ENCODE measurements at places on chromosomes 1 and 21. TPM values are rescaled to one million over a fixed set of nuclear protein-coding genes. Genes with fewer than 3 reads are reported as not detected.
A peak's percentile ranks its signal among the peaks of the same experiment; 100 is the strongest.

- DNase-seq: no peak
These were observed 11.7 kb downstream of the TNFRSF1B start for GRCh38 chr1:12178511-12178910.

GRCh38 chr1:165861911-165862310 lies 34.5 kb downstream of the UCK2 start:
- DNase-seq: no peak

DNA sequence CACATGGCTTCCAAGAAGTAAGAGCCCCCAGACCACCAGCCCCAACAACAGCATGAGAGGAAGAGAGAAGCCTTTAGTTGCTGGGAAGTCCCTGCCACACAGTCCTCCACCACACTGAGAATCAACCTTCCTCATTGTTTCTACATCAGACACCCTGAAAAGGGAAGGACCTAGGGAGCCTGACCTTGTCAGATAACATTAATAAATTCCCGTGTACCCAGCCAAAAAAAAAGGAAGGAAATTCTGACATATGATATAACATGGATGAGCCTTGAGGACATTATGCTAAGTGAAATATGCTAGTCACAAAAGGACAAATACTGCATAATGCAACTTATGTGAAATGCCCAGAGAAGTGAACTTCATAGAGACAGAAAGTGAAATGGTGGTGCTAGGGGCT lies 65.6 kb upstream of the ARHGAP29 start:
- peak; percentile 21 for DNase-seq

- peak; percentile 52 for DNase-seq
These were observed 18.8 kb downstream of the RNF220 start for GRCh38 chr1:44423591-44424537.

GRCh38 chr1:85274969-85275453 lies 1.4 kb downstream of the BCL10 start:
- peak; percentile 91 for DNase-seq

The EPHA8 gene
- total RNA-seq: not detected

DNA sequence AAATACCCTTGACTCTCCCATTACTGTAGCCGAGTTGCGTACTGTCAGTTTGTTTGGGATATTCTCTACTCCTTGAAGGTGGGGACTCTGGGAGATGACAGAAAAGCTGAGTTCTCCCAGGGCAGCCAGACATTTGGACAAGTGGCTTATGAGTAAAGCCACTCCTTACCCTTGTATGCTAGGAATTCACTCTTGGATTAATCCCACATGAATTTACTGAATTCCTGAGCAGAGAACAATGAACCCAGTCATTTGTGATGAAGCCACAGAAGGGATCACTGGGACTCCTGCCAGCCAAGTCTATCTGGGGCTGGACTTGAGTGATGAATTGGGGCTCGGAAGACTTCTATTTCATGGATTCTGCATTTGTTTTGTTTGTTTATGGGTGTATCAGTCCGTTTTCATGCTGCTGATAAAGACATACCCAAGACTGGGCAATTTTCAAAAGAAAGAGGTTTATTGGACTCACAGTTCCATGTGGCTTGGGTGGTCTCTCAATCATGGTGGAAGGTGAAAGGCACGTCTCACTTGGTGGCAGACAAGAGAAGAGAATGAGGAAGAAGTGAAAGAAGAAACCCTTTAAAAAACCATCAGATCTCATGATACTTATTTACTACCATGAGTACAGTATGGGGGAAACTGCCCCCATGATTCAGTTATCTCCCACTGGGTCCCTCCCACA lies 25.1 kb downstream of the C1orf116 start:
- peak; percentile 40 for DNase-seq

DNA sequence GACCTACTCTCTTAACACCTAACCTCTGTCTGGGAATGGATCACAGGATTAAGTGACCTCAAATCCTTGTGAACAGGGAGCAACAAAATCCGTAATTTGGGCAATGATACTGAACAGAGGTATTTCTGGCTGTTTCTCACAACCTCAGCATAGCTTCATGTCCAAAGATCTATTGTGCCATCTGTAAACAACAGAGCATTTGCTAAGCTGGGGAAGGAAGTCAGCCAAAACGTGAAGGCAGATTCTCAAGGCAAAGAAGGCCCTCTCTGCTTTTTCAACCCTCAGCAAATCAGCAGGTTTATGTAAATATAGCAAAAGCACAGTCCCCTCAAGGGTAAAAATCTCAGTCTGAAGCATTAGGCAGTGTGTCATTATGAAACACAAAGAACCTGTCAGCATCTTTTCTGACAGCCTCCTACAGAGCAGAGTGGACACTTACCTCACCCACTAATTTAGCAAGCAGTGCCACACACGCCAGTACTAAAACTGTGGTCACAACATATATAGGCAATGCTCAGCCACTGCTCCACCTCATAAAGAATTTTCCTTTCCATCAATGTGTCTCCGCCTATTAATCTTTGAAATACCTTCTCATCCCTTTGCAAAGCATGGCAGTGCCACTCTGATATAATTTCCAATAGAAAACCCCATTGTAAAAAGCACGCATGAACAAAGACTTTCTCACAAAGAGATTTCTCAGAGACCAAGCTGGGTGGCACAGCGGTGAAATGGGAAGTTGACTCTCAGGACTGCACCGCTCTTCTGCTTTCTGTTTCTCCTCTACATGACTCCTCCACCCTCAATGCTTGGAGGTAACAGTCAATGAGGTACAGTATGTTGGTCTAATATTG lies 188.0 kb downstream of the RERE start:
- no peak for DNase-seq

DNA sequence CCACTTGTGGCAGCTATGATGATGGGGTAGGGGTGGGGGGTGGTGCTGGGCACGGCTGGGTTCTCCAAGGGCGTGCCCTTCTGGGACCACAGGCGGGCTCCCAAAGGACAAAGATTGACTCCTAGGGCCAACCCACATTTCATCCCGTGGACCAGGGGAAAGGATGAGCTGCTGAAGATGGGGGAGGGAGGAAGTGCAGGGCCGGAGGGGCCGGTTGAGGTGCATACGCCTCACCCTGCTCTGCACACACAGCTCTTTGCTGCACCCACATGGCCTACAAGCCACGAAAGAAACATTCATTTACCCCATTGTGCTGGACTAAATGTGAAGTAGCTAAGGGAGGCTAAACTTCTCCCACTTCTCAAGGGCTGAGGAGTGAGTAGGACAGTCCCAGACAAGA lies 34.2 kb upstream of the GNPAT start:
- peak; percentile 17 for DNase-seq

- no peak for DNase-seq
These were observed 8.1 kb upstream of the F3 start for GRCh38 chr1:94549706-94550105.

The TNFRSF4 gene
- total RNA-seq: 4.8 TPM

DNA sequence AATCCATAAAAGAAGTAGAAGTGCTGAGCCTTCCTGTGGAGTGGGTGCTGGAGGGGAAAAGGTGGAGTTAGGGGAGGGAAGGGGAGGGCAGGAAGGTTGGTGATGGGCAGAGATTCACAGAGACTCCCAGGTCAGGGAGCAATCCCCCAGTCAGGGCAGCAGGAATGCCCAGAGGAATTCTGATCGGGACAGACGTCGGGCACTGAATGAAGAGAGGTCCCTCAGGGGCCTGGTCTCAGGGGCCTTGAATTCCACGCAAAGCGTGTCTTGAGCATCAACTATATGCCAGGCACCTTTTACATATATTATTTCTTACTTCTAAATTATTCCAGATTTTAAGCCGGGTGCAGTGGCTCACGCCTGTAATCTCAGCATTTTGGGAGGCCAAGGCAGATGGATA lies 7.2 kb upstream of the PADI1 start:
- DNase-seq: no peak

The EIF3I gene
- total RNA-seq: 353 TPM

The CDC42 gene
- 772 TPM for total RNA-seq

DNA sequence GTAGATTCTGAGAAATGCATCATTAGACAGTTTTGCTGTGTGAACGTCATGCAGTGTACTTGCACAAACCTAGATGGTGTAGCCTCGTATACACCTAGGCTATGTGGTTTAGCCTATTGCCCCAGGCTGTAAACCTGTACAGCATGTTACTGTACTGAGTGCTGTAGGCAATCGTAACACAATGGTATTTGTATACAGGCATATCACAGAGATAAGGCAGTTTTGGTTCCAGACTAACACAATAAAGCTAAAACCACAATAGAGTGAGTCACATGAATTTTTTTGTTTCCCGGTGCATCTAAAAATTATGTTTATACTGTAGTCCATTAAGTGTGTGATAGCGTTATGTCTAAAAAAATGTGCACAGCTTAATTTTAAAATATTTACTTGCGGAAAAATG lies 6.9 kb downstream of the IL10RB start:
- DNase-seq: peak; percentile 54

The BARHL2 gene
- total RNA-seq: not detected

DNA sequence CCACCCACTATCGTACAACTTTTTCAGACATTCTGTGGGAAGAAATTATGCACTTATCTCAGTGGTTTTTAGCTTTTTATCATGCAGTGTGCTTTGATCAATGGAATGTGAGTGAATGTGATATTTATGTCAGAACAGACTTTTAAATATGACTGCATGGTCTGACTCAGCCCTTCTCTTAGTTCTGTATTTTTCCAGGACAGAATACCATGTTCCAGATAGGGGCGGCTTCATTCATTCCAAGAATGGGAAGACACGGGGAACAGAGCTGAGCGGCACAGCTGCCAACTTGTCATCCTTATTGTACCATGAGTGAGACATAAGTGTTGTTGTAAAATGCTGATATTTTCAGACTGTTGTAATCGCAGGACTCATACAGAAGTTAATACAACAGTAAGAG lies 214.6 kb upstream of the NCAM2 start:
- DNase-seq: no peak

The C8B gene
- not detected for total RNA-seq

DNA sequence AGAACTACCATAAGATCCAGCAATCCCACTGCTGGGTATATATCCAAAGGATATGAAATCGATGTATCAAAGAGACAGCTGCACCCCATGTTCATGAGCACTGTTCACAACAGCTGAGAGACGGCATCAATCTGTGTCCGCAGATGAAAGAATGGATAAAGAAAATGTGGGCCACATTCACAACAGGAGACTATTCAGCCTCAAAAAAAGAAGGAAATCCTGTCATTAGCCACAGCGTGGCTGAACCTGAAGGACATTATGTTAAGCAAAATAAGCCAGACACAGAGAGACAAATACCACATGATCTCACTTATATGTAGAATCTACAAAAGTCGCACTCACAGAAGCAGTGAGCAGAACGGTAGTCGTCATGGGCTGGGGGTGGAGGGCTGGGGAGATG lies 99.2 kb upstream of the IFFO2 start:
- DNase-seq: peak; percentile 35

DNA sequence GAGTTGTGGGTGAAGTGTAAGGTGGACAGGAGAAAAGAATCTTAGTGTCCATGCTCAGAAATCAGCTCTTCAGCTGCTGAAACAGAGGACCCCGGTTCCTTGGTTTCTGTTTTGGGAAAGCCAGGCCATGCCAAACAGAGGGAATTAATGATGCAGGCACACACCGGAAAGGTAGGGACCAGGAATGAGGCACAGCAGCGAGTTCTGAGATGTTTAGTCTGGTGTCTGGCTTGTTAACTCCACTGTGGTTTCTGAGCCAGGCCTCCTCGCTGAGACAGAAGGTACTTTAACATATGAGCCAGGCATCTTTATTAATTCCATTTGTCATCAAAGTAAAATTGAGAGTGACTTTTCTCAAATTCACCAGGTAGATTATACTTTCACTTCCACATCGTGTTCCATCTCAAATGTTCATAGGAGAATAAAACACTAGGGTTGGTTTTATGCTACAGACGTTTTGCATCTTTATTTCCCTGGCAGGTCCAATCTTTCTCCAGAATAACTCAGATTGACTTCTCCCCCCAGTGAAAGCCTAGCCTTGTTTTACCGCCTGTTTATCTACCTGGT lies 23.5 kb downstream of the LRRC8D start:
- DNase-seq: no peak

DNA sequence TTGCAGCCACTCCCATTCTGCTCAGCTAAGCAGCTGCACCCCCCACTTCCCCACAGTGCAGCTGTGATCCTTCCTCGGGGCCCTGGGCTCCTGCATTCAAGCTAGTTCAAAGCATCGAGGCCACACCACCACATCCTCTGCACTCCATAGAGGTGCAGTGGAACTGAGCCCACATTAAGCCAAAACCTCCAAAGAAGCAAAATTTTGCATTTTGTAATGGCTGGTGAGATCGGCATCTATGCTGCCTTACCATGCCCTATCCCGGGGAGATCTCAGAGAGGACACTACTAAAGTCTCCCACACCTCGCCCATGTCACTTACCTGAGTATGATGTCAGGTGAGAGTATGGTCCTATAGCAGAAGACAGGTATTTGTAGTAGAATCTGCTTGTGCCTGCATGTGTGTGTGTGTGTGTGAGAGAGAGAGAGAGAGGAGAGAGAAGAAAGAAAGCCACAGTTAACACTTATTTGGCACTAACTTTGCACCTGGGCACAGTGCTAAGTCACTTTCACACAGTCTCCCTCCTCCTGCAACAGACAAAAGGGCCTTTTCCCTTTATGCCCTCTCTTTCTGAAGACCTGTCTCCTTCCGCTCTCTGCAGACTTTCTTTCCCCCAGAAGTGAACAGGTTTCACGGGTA lies 89.8 kb downstream of the KIF14 start:
- DNase-seq: no peak

DNA sequence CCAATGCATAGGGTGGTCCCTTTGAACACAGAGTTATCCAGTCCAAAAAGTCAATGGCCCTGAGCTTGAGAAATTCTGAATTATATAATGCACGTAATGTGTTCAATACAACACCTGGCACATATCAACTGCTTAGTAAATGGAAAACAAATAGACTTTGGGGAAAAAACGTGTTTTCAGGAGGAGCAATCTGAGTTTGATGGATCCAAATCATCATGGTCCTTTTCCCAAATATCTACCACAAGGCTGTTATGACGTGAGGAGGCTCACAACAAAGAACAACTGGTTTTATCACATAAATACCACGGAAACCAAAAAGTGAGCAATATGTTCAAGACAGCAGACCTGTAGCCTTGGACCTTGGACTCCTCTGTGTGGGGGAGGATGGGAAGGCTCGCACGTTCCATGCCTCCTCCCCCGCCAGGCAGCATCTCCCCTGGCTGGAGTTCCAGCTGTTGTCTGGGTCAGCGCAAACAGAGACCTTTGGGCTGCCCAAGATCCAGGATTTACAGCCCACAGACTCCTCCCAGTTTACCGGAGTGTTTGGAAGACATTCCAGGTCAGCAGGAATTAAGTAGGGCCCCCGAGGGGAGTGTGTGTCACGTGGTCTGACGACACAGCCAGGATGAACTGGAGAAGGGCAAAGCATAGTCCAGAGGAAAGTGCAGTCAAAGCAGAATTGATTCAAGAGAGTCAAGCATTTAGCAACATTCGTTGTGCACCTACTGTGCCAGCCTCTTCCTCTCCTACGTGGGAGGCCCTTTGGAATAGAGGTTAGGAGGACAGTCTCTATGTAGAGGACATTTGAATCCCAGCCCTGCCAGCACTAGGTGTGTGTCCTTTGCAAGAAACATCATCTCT lies 32.2 kb upstream of the MED18 start:
- DNase-seq: no peak

- no peak for DNase-seq
These were observed 361 bp downstream of the INSRR start for GRCh38 chr1:156858555-156858956.

GRCh38 chr1:206704226-206704625 lies 19.5 kb downstream of the MAPKAPK2 start:
- no peak for DNase-seq

Measured in dermis blood vessel endothelial cell (primary cell).